ENCODE measurements at places on chromosomes 6 and 20. TPM values are rescaled to one million over a fixed set of nuclear protein-coding genes. Genes with fewer than 3 reads are reported as not detected.

DNA sequence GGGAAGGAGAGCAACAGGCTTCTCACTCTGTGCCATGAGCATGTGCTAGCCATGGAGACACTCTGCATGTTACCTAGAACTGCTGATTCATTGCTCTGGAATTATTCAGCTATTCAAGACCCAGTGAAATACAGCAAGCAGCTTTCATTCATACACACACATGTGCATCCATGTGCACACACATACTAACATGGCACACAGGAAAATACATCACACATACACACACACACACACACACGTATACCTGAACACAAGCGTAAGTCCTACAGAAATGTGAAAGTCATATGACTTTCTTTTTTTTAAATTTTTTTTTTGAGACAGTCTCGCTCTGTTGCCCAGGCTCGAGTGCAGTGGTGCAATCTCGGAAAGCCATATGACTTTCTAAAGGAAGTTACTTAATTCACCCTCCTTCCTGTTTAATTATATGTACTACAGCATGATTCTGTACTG is 108.2 kb upstream of the NFATC2 start:
- DNase-seq, result no peak

- DNase-seq, result no peak
Observed at GRCh38 chr6:107439406-107439805, 20.0 kb downstream of the PDSS2 start.

GRCh38 chr6:88386167-88386566 is 220.0 kb upstream of the CNR1 start:
- DNase-seq, result no peak

DNA sequence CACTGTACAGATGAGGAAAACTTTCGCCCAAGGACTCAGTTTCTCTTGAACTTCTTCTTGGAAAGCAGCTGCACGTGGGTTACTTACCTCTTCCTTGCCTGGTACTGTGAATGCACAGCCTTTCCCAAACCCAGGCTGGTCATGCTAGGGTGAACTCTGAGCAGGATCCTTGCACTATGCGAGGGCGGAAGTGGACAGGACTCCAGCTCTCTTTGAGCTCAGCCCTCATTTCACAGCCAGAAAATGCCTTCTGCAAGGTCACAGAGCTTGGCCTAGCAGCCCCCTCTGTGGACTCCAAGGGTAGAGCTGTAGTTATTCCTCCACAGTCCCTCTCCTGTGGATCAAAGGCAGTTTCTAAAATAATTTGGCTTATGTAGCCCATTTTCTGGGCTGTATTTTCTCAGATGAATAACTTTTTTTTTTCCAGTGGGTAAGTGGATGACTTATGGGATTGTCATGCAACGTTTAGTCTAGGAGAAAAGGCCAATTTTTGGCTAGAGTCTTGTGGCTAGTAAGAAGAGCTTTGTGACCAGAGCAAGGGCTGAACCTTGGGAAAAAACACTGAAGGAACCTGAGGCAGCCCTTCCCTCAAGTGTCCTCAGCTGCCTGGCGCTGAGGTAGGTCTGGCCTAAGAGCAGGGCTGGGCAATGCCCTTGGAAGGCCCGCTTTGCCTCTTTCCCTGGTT is 172.7 kb downstream of the SCP2D1 start:
- DNase-seq, result no peak

DNA sequence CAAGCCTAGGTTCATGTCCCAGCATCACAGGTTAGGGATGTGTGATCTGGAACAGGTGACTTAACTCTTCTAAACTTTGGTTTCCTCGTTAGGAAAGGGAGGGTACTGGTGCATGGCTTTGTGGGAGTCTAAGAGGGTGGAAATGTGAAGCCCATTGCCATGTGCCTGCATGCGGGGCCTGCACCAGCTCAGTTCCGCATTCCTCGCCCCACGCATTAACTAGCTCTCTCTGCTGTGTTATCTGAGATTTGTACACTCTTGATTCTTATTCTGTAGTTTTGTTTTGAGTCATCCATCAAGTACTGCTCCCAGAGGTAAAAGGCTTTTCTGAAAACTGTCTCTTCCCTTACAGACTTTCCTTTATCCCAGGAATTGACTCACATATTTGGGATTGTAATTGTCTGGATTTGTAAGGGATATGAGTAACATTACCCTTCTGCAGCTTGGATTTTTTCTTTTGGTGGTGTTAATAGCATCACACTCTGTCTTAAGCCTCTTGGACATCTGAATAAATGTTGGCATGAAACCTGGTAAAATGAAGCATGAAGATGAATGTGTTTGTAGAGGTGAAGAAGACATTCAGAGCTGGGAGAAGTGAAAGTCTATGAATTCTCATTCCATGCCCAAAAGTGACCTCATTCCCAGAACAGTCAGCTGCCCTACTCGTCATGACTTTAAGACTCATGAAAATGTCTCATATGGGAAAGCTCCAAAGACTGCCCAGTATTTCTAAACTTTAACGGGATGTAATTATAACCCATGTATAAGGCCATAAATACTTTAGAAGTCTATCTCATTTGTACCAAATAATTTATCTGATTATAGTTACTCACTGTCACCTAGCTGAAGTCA is 357.3 kb downstream of the FOXA2 start:
- DNase-seq, result no peak

GRCh38 chr20:58811334-58811733 is 39.4 kb downstream of the GNAS-AS1 start:
- no peak for DNase-seq

DNA sequence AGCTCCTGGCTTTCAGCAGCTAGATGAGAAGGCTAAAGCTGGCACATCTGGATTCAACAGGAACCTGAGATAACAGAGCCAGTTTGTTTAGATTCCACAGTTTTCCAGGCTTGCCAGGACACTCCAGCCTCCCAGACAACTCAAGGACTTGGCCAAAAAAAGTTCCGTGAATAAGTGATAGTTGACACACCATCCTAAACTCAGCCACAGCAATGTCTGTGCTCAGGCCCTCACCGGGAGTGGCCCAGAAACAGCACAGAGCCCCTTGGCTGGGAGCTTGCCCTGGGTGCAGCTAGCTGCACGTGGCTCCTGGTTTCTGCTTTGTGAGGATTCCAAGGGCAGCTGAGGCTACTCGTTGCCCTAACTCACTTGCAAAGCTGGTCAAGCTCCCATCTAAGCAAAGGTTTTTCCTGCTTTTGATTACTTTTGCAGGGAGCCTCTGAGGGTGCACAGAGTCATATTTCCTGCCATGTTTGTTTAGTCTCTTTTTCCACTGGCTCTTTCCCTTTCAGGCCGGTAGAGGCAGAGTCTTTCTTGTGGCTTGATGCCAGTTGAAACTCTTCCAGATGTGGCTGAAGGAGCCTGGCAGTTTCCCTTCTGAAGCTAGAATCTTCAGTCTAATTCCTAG is 118.3 kb upstream of the ECI2 start:
- peak; percentile 69 for DNase-seq

- no peak for DNase-seq
Observed at GRCh38 chr6:16305246-16305725, 66.9 kb downstream of the GMPR start.

GRCh38 chr6:167733740-167734661 is 92.7 kb upstream of the AFDN start:
- no peak for DNase-seq

GRCh38 chr6:71459162-71459561 is 170.6 kb downstream of the OGFRL1 start:
- DNase-seq, result no peak

The CD24 gene
- 158 TPM for total RNA-seq

The FBXO30 gene
- total RNA-seq, result 7.7 TPM

The LY6G6D gene
- not detected for total RNA-seq

The TSPO2 gene
- total RNA-seq, result not detected

The VSX1 gene
- not detected for total RNA-seq

The HSPA1A gene
- 155 TPM for total RNA-seq
